HEK293T (cell line): ENCODE measurements at places on chromosomes 12 and 14.

- DNase-seq = no peak
Observed at GRCh38 chr14:37512173-37512572, 82.9 kb downstream of the FOXA1 start.

DNA sequence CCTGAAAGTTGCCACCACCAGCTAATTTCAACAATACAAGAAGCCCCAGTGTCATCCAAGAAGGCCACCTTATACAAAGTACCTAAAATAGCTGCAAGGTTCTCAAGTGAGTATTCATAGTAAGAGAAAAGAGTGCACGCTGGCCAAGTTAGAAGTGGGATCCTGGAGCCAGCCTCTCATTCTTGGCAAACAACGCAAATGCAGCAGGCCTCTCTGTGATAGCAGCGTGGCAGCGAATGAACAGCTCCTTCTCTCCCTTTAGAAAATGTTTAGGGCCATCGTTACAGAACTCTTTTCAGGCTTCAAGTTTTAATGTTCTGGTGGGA lies 78.0 kb upstream of the IFNG-AS1 start:
- no peak for DNase-seq

DNA sequence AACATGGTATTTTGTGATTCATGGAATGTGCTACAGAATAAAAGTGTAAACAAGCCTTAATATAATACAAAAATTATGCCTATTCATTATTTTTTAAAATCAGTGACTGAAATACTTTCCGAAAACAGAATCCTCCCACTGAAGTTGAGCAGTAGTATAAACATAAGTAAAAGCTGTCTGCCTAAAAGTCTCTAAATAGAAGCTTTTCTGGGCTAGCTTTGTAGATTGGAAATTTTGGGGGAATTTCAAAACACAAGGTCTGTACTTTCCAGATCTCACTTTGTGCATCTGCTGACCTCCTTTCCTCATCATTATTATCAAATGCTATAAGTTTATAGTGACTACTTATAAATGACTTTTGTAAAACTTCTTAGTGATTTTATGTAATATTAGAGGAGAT lies 80.4 kb upstream of the TRHDE start:
- no peak for DNase-seq

- no peak for DNase-seq
Observed at GRCh38 chr12:113838896-113839295, 127.2 kb downstream of the RBM19 start.

DNA sequence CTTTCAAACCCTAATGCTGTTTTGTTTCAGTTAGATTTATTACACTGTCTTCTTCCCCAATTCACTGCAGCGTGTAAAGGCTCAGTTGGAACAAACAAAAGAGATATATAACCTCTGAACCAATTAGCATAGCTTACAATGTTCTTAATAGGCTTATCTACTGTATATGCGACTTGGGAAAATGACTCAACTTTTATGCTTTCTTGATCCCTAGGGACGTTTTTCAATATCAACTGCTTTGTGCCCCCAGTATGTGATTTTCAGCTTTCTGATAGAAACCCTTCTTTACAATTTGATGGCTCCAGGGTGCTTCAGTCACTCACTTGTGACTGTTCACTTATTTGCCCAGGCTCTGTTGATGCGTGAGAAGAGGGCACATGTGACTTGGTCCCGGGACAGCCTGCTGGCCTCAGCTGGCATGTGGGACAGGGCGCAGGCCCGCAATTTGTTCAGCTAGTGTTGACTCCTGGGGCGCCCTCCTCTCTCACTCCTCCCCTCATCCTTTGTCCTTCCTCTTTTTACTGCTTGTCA lies 107.1 kb downstream of the TMTC2 start:
- no peak for DNase-seq

- no peak for DNase-seq
Observed at GRCh38 chr14:102316338-102316742, 3.2 kb upstream of the ZNF839 start.

DNA sequence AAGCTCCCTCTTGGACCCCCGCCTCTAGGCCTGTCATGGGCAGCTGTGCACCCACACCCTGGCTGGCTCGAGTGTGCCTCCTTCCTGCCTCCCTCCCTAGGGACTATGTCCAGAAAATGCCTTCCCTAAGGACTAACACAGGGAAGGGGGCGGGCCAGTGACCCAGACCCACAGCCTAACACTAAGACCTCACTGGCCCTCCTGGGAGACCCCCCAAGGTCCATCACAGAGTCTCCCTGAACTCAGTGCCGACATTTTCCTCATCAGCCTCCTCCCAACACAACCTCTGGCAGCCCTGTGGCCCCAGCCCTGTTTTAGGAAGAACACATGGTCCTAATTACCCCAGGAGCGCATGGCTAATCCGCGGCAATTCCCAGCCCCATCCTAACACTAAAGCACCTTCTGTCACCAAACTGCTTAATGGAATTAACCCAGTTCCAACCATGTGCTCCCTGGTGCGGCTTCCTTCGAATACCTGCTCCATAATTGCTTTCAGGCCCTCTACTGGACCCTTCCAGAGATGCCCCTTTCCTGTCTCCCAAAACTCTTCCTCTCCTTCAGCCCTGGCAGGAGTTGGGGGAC lies 5.6 kb downstream of the MSI1 start:
- no peak for DNase-seq

DNA sequence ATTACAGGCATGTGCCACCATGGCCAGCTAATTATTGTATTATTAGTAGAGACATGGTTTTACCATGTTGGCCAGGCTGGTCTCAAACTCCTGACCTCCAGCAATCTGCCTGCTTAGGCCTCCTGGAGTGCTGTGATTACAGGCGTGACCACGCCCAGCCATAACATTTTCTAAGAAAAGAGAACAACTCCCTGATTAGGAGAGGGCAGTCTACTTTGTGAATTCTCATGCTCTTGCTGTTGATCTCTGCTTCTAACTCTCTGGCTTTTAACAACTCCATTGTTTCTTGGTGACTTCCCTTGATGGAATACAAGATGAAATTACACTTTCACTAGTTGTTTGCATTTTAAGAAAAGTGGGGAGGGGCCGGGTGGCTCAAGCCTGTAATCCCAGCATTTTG lies 33.6 kb downstream of the SSH1 start:
- DNase-seq = peak; percentile 39

GRCh38 chr14:49972823-49973222 lies 79.9 kb downstream of the ARF6 start:
- no peak for DNase-seq

- DNase-seq = no peak
Observed at GRCh38 chr12:93166541-93167307, 211.0 kb upstream of the NUDT4 start.

GRCh38 chr14:24566318-24566717 lies 9.7 kb downstream of the CTSG start:
- no peak for DNase-seq

DNA sequence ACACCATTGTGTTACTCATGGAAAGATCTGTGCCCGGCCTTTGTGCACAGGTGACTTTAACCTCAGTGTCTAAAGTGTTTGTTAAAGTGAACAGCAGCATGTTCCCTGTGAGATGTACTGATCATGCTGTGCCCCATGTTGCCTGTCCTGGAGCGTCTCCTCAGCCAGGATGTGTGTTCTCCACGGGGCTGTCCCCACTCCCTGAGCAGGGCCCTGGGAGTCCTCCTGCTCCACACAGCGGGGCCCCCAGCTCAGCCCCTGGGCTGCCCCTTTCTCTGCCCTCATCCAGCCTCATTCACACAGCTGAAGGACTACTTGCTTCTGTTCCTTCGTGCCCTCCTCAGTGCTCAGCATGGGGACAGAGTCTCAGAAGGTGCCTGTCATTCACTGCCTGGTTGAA lies 131.5 kb downstream of the SLC38A6 start:
- no peak for DNase-seq

GRCh38 chr12:127044836-127045235 lies 1222.1 kb upstream of the TMEM132C start:
- no peak for DNase-seq

DNA sequence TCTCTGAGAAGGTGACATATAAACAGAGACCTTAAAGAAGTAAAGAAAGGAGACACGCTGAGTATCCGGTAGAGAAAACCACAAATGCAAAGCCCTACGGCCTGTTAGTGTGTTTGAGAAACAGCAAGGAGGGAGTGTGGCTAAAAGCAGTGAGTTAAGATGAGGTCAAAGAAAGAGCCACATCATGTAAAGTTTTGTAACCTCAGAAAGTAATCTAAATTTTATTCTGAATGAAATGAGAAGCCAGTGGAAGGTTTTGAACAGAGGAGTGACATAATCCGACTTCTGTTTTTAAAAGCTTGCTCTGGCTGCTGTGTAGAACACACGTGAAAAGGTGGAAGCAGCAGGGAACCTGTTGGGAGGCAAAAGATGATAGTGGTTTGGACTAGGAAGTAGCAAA lies 32.6 kb downstream of the PPP2R5E start:
- no peak for DNase-seq

GRCh38 chr12:56104815-56105608 lies 653 bp downstream of the PA2G4 start:
- no peak for DNase-seq

GRCh38 chr14:36702474-36702873 lies 40.8 kb downstream of the PAX9 start:
- no peak for DNase-seq
